NCI-H460 (cell line): ENCODE measurements at places on chromosomes 7 and 10.

DNA sequence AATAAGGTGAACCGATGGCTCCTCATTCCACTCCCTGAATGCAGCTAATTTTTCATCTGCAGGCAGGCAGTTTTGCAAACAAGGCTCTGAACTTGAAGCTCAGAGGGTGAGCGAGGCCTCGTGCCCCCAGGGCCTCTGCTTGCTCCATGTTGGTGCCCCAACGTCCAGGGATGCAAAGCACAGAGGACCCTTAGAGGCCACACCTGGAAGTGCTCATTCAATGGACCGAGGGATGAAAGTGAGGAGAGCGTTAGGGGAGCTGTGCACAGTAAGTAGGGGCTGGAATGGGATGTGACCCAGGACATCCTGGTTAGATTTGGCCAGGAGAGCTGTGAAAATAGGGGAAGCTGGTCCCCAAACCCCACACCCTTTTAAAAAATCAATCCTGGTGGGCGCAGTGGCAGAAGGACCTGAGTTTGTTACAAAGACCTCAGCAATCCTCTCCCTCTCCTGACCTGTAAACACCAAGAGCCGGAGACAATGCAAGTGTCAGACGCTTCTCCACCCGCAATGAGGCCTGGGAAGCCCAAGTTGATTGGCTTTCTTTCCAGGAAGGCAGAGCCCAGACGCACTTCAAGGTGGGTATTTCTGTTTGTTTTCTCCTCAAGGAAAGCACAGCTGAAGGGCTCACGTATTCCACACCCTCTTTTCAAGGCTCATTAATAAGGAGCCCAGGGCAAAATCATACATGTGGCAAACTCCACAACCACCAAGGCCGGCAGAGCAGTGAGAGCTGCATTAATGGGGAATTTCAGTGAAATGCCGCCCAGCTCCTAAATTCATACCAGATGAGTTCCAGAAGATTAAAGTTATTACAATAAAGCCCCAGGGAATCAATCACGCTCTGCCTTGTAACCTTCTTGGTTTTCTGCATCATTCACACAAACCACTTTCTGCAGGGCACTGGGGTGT lies 14.1 kb upstream of the CXCL12 start:
- no peak for DNase-seq

DNA sequence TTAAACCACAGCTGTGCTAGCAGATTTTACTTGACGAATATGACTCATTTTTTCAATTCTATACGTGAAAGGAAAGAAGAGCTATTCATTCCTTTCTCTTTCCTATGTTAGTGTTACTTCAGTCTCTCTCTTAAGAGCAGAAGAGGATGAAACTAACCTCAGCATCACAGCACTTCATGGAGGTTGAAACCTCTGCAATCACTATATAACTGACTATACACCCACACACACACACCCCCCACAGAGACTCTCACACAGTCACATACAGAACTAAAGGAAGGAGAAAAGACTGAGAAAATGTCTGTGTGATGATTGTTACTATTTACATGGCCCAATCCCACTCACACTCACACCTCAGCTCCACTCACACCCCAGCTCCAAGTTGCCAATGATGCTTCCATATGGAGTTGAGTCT lies 104.2 kb downstream of the KIF20B start:
- no peak for DNase-seq

- DNase-seq, result no peak
Measured at GRCh38 chr10:7515439-7515838, 104.6 kb upstream of the SFMBT2 start.

GRCh38 chr7:139589474-139589873 lies 66.0 kb downstream of the CLEC2L start:
- no peak for DNase-seq

GRCh38 chr7:48106906-48107659 lies 18.0 kb downstream of the UPP1 start:
- DNase-seq, result no peak

GRCh38 chr10:30996481-30997005 lies 35.1 kb downstream of the ZNF438 start:
- no peak for DNase-seq

- no peak for DNase-seq
Measured at GRCh38 chr10:28054228-28054860, 55.5 kb upstream of the ODAD2 start.

DNA sequence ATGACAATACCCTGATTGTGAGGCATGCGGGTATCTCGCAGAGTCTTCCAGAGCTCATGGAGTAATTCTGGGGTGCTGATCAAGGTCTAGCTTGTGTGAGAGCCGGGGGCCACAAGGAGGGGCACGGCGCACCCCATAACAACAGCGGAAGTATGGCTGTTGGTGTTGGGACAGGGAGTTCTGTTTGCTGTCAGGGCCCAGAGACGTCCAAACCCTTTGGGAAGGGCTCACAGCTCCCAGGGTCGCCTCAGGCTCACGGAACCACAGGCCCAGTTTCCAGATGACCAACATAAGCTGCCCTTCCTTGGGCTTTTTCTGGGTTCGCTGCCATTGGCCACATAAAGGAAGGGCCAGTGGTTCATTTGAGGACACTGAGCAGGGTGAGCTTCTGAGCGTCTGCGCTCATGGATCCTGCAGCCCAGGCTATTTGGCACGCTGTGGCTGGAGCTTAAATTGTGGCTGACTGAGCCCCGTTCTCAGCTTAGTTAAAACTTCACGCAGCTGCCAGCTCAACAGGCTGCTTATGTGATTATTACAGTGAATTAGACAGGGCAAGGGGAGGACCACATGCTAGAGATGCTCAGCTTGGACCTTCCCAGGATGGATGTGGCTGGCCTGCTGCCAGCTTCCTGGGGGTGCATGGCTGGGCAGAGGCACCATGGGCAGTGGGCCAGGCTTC lies 92.3 kb downstream of the DNAJB6 start:
- no peak for DNase-seq

GRCh38 chr10:49309691-49310411 lies 10.9 kb downstream of the C10orf71 start:
- DNase-seq, result no peak

DNA sequence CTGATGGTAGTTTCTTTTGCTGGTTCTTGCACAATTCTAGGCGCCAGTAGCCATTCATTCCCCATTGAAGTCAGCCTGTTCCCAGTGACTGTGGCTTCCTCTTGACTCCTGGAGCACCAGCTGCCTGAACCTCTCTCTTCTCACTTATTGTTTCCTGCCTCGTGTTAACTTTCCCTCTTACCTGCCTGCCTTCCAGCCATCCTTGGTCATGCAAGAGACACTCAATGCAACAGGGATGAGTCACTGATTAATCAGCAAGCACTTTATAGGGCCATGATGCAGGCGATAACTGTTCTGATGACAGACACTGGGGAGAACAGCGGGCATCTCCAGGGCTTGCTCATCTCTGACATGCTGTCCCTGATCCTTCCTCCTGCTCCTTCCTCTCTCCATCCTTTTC lies 122.0 kb downstream of the PLCE1 start:
- peak; percentile 16 for DNase-seq

GRCh38 chr7:111074748-111075146 lies 16.2 kb upstream of the LRRN3 start:
- DNase-seq, result no peak

DNA sequence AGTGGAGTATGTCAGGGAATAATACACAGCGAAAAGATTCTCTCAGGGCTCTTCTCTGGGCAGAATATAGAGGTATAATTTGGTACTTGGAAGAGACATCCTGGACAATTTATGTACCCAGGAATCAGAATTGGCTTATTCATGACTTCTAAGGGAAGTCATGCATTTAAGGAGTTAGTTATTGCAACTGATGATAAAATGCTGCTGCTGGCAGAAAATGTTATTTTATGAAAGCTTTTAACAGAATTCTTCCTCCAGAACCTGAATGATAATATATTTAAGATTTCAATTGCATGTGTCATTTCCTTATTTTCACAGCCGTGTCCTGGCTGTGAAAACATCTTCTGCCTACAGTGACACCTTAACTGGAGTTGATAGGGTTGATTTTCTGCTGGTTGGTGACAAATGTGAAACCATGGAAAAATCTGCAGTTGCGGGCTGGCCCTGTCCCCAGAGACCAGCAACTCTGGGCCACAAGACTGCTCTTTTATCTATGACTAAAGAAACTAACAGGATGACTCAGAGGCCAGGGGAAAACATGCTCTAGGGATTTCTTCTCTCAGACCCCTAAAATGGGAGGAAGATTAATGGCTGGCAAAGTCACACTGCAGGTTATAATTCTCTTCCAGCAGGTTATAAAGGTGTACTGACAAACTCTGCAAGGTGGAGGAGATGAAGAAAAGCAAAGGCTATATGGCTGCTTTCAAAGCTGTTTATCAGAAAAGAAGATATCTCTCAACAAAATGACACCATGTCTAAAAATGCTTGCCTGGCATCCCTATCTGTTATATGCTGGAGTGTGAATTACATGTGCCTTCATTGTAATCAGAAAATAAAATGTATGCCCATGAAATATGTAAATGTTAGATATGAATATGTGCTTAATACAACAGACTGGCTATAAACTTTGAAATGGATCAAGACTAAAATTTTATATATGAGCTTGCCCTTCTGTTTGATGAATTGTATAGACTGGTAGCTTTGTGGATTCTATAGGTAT lies 12.1 kb upstream of the TRUB1 start:
- no peak for DNase-seq

- no peak for DNase-seq
Measured at GRCh38 chr7:26038201-26038990, 113.6 kb upstream of the NFE2L3 start.

DNA sequence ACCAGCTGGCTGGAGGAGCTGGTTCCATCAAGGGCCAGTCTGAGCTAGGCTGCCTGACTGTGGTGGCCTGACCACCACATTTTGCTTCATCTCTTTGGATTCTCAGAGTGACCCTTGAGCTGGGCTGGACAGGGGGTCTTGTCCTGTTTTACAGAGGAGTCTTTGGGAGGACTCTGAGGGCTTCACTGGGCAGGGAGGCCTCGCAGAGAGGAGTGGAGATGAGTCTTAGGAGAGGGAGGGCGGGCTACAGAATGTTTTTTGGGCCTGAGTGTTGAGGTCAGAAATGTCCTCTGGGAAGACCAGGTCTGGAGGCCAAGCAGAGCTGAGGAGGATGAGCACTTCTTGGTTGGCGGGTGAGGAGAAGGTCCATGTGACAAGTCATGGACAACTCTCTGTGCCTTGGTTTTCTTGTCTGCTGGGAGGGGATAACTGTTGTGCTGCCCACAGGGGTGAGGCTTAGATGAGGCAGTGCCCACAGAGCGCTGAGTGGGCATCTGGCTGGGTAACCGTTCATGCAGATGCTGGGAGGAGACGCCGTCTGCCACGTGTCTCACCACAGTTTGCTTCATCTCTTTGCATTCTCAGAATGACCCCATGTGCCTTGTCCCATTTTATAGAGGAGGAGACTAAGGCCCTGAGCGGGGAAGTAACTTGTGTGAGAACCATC lies 9.4 kb downstream of the TSPAN15 start:
- DNase-seq, result no peak

- no peak for DNase-seq
Measured at GRCh38 chr10:88092265-88092664, 228.8 kb downstream of the PTEN start.

DNA sequence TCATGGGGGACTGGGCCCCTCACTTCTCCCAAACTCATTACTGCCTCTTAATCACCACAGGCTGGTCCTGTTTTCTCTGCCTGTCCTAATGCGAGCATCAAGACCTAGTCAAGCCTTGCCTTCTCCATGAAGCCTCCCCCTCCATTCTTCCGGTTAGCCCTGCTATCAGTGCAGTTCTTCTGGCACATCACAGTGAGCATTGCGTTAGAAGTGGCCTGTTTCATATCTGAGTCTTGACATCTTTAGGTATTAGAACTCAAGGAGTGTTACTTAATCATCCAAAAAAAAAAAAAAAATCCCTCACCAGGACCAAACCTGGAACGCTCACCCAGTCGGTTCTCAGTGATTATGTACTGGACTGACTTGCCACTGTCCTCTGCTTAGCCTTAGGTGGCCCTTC lies 17.4 kb downstream of the SNX10 start:
- no peak for DNase-seq

GRCh38 chr7:31440511-31440910 lies 73.4 kb upstream of the ITPRID1 start:
- no peak for DNase-seq

DNA sequence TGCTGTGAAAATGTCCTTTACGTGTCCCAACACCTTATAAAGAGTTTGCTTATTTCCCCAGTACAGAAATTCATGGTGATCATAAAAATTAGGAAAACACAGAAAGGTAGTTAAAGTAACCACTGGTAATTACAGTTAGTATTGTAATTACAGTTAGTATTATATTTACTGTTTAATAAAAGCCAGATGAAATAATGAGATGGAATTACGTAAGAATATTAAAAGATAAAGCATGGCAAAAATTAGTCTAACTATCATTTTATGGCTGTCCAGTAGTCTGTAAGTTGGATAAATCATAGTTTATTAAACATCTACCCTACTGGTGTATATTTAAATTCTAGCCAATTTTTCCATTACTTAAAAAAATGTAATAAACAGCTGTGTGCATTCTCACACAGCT lies 638.8 kb downstream of the ACTR3B start:
- no peak for DNase-seq

DNA sequence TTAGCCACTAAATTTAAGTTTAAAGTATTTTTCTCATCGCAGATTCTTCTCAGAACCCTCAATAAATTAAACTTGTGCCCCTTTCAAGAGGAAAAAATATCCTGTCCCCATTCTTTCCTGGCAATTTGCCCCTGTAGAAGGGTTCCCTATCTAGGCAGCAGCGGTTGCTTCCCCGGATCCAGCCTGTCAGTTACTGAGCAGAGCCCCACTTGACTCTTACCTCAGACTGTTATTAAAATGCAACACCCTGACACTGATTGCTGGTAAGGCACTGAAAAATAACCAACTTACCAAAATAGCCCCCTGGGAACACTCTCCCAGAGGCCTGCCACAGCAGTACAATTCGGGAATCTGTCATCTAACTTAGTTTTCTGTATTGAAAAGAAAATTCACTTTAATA lies 13.9 kb downstream of the LMTK2 start:
- no peak for DNase-seq

GRCh38 chr10:121994429-121994941 lies 5.5 kb downstream of the TACC2 start:
- no peak for DNase-seq
